ENCODE measurements at places on chromosomes 2 and 18.

GRCh38 chr2:11750917-11751316, 4.5 kb downstream of the LPIN1 start:
- no peak for DNase-seq

DNA sequence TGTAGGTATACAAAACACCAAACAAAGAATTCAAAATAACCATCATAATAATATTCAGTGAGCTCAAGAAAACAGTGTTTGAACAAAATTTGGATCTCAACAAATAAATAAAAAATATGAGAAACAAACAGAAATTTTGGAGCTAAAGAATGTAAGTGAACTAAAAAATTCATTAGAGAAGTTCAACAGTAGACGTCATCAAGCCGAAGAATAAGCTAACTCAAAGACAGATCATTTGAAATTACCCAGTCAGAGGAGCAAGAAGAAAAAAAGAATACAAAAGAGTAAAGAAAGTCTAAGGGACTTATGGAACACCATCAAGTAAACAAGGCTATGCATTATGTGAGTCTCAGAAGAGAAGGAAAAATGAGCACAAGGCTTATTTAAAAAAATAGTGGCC, 16.6 kb upstream of the SPP2 start:
- no peak for DNase-seq

- peak; percentile 69 for DNase-seq
These were observed 410.8 kb upstream of the POU3F3 start for GRCh38 chr2:104443145-104443544.

GRCh38 chr2:9968553-9969497, 17.3 kb downstream of the GRHL1 start:
- no peak for DNase-seq

- no peak for DNase-seq
These were observed 139.4 kb downstream of the ASB1 start for GRCh38 chr2:238566001-238566645.

GRCh38 chr2:53437371-53437770, 330.2 kb upstream of the CHAC2 start:
- DNase-seq, result no peak

DNA sequence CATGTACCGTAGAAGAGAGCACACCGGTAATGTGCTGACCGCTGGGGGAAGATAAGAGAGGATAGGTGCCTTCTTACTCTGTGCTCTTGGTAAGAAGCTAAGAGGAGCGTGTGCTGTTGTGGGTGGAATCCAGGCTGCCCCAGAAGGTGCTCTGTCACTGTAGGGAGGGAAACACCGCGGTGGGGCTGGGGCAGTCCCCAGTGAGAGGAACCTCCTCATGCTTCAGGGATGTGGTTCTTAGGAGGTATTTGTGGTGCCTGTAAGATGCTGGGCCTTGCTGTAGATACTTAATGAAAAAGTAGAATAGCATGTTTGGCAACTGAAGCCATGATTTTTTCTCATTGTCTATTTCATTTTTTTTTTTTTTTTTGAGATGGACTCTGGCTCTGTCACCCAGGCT, 1.1 kb downstream of the COLEC11 start:
- no peak for DNase-seq

DNA sequence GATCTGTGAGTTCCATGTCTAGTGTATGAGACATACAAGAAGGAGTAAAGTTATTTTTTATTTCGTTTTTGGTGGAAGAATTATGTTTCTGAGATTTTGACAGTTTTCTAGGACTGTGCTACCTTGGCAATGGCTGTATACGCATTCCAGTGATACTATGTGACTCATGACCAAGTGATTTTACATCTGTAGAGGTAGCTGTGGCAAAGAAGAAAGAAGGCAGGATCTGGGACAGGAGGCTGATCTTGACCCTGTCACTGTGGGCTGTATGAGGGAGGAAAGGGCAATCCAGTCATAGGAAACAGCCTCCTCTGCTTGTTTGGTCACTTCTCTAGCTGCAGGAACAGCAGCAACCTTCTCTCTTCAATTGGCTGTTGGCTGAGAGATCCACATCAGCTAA, 44.0 kb upstream of the PDCL3 start:
- no peak for DNase-seq

GRCh38 chr18:79523736-79524180, 128.0 kb downstream of the NFATC1 start:
- DNase-seq, result peak; percentile 88

DNA sequence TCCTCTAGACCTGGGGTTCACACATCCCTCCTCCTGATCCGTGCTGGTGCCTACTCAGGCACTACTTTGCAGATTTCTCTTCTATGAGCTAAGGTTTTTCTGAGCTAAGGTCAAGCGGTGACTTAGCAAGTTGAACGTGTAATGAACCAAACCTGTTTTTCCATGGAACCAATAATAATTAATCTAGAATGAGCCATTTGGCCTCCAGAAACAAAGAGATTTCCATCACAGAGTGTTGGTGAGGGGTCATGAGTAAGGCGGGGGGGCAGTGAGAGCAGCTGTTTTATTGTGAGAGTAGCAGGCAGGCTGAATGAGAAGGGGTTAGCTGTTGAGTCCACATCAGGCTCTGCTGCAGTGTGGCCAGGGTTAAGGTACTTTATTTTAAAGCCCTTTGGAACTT, 112.0 kb upstream of the FOSL2 start:
- no peak for DNase-seq

DNA sequence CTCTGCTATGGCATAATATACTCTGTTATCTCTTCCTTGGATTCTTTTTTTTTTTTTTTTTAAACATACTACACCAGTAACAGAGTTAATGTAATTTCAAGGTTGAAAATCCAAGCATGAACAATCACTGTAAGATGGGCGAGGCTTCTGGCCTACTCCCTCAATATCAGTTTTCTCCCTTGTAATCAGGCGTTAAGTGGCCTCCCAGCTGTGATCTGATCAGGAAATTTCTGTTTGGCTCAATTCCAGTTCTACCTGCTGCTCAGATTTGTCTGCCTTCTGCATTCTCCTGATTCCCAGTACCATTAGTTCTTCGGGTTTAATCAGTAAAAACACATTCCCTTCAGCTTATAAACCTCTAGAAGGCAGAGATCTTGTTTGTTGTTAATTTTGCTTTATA, 18.6 kb downstream of the PRKD3 start:
- DNase-seq, result no peak

GRCh38 chr2:198347349-198347748, 543.0 kb downstream of the PLCL1 start:
- no peak for DNase-seq

GRCh38 chr2:105449076-105449475, 50.2 kb upstream of the FHL2 start:
- no peak for DNase-seq

- DNase-seq, result no peak
These were observed 49.1 kb upstream of the GPC1 start for GRCh38 chr2:240386326-240386725.

- DNase-seq, result no peak
These were observed 593.9 kb downstream of the NYAP2 start for GRCh38 chr2:225993430-225993829.

DNA sequence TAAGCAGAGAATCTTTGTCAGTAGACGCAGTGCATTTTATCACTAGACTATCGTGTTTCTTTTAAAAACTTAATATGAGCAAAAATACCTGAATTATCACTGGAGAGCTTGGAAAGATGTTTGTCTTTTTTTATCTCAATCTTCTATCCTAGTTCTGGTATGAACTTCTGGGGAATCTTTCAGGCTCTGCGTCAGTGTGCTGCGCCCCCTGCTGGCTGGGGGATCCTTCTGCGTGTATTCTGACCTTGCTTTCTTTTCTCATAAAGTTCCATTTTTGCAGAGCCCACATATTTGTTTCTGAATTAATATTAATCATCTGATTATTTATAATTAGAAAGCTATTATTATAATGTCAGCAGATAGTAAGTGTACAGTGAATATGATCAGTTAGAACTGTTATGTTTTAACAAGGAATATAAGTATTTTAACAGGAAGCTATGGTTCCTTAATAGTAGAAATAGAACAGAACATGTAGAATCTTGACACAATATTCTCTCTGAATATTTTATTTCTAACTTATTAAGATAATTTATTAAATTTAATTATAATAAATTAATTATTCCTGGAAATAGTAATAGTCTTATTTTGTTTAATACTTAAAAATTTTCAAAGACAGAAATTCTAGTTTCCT, 945.0 kb upstream of the CRIM1 start:
- peak; percentile 34 for DNase-seq

- DNase-seq, result no peak
These were observed 47.7 kb downstream of the PRKCE start for GRCh38 chr2:45699032-45699658.

- DNase-seq, result peak; percentile 63
These were observed 54.4 kb downstream of the EPHA4 start for GRCh38 chr2:221517696-221518151.

DNA sequence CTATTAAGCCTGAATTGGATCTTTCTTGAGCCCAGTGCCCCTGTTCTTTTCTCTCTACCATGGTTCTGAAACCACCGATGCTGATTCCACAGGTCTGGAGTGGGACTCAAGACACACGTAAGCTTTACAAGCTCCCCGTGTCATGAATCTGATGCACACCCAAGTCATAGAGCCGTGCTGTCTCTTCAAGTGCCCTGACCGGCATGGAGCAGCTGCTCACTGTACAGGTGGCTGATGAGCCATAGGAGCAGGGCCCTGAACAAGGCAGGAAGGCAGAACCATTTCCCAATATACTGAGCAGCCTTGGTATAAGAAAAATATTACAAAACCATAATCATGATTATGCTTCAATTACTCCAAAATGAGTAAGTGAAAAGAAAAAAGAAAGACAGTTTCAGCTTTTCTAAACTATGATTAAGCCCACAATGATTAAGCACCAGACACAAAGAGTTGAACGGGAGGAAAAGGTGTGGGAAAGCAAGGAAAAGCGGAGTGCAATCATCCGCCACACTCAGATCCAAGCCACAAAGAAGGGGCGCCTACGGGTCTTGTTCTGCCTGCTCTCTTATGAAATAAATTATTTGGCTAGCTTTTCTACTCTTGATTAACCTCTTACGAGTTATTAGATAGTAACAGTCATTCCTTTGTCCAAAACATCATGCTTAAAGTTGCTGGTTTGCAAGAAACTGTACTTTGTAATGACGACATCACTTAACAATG, 41.7 kb downstream of the NOL10 start:
- no peak for DNase-seq

GRCh38 chr18:35835366-35835765, 137.1 kb upstream of the RMP24 start:
- no peak for DNase-seq

- DNase-seq, result peak; percentile 11
These were observed 51.5 kb upstream of the DCC start for GRCh38 chr18:52288403-52289004.

DNA sequence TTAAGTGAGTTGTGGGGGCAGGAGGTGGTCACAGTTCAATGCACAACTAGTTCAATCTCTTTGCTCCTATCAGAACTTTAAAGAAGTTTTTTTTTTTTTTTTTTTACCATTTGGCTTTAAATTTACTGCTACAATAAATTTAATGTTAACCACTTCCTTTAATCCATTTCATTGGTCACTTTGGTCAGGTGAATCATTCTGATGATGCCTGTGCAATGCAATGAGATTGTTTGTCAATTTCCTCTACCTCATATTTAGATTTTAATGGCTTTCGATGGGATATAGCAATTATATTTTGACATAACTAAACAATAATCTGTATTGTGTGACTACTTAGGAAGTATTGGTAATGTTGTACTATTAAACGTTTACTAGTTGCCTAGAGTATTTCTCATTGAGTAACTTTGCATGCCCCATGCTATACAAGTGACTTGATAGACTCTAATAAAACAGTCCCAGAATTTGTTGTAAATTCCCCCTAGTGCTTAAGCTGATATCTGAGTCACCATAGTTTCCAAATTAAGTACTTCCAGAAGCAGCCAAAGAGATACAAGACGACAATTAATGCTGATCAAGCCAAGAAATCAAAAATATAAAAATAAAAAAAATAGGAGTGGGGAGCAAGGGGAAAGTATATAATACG, 52.9 kb upstream of the SERPINB2 start:
- DNase-seq, result no peak

DNA sequence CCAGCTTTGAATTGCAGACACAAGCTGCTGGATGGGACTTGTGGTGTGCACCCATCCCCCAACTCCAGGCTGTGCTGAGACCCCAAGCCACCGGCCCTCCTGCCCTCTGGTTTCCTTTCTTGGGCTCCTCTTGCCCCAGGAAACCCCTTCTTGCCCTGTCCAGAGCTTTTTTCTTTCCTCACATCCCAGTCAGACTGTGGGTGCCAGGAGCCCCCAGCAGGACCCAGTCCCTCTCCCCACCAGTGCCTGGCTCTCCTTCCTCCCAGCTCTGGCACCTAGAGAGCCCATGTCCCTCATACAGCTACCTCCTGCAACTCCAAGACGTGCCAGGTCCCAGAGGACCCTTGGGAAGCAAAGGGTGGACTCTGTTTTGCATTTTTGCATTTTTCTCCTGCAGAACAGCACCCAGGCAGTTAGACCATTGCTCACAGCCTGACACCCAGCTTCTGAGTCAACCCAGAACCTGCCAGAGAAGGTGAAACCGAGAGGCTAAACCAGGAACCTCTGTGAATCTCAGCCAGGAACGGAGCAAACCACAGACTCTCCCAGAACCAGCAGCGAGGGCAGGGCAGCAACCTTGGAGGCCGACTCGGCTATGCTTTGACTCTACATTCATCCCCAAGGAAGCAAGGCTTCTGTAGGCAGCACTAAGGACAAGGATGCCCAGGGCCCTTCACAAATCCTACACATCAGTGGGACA, 221.1 kb downstream of the ANAPC1 start:
- no peak for DNase-seq

DNA sequence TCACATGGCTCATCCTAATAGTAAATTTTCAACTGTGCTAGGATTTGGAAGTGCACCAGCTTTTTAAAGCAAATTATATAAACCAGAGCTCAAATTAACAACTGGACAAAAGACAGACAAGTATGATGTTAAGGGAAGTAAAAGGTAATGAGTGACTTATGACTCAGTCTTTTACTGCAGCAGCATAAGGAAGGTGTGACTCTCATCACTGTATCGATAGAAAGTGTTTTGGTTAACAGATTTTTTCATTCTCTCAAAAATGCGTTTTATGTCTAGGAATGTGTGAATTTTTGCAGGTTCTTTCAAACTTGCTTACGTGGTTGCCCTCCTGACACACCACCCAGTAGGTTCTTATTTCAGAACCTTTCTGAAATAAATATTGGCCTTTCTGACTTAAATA, 244.2 kb upstream of the BOD1L2 start:
- no peak for DNase-seq

- DNase-seq, result no peak
These were observed 18.1 kb downstream of the MROH2A start for GRCh38 chr2:233796254-233796653.

DNA sequence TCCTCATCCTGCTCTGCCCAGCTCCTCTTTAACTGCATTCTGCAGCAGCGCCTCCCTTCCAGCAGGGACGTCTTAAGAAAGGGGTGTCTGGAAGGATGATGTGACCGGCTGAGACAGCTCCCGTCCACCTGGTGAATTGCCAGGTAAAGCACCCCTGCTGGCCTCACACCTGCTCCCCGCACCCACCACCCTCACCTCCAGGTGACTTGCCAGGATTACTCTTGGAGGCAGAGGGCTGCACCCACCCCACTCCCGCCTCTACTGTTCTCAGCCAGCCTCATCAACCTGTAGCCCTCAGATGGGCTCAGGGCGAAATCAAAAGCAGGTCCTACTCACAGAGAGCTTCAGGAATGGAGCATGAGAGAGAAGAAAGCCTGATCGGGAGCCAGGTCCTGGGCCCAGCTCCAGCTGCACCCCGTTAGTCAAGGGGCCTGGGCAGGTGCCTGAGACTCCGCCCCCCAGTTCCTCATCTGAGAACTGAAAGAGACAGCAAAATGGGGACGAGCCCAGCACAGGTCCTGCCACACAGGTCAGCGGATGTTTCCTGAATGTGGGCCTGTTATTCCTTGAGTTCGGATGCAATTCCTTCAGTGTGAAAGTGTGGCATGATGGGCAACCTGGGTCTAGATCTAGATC, 5.6 kb downstream of the ADRA2B start:
- no peak for DNase-seq

GRCh38 chr18:49041435-49042245, 90.9 kb upstream of the SMAD7 start:
- DNase-seq, result peak; percentile 68
